ENCODE measurements at places on chromosomes 5 and 9.

- DNase-seq = no peak
Measured at GRCh38 chr5:125914471-125914870, 508.7 kb upstream of the GRAMD2B start.

- no peak for DNase-seq
Measured at GRCh38 chr5:66255714-66256113, 111.6 kb downstream of the SREK1 start.

DNA sequence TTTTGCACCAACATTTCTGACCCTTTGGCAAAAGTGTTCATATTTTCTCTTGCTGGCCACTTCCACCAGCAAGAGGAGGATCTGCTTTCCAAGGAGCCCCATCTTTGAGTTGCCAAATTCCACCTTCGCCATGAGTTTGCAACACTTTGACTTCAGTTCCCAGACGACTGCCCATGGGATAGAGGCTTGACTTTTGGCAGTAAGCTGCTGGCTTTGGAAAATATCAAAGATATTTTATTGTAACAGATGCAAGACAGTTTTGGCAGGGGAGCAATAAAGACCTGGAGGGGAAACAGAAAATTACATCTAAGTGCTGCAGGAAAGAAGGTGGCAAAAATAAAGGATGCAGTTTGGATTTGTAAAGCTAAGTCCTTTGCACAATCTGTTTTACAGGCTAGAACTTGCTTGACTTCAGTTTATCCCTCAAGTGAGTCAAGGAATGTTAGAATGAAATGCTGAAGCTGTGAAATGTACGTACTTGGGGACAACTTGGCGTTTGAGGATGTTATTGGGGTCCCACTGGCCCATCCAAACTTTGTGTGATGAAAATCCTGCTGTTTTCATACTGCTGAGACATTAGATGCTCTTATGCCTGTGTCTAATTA lies 232.9 kb downstream of the GOLPH3 start:
- no peak for DNase-seq

- DNase-seq = no peak
Measured at GRCh38 chr5:167511276-167511675, 780.2 kb upstream of the WWC1 start.

DNA sequence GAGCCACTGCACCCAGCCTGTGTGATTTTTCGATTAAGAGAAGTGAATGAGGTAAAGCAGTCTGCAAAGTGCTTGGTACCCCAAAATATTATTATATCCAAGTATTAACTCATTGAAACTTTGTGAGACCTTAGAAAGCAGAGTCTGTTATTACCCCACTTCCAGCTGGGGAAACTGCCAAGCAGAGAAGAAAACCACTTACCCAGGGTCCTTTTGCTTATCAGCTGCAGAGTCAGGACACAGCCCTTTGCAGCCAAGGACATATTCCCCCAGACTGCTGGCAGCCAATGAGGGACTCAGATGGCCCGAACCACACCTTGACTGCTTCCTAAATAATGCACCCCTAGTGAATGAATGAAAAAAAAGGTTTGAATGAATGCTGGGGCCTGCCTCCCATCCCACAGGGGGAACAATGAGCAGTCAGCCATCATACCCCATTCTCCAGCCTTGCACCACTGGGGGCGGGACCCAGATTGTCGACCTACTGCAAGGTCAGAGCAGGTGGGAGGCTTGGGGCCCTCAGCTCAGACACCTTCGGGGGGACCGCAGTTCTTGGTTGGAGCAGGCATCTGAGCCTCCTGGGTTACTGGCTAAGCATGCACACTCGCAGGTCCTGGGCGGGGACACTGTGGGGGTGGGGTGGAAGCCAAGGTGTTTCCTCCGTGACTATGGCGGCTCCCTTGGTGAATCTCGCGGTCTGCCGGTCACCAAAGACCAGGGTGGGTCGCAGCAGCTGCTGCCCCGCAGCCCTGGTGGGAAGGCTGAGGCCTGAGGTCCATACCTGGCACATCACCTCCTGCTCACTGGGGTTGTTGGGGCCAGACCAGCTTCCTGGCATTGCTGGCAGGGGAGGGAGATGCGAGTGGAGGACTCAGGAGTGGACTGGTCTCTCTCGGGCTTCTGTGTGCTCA lies 29.7 kb downstream of the PRRT1B start:
- no peak for DNase-seq

DNA sequence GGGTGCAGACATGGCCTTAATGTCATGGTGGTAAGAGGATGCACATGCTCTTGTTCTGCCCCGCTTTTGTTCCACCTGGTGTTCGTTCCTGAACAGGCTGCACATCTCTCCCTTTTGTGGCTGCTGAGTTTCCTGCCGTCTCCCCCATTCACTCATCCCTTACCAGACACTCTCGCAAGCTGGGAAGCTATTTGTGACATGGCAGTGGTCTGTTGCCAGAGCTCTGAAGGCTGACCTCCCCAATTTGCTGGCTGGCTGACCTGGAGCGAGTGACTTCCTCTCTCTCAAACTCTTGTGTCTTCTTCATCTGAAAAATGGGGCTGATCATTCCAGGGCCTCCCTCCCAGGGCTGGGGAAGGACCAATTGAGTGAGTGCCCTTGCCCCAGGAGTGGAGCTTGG lies 35.9 kb downstream of the HRH2 start:
- no peak for DNase-seq

DNA sequence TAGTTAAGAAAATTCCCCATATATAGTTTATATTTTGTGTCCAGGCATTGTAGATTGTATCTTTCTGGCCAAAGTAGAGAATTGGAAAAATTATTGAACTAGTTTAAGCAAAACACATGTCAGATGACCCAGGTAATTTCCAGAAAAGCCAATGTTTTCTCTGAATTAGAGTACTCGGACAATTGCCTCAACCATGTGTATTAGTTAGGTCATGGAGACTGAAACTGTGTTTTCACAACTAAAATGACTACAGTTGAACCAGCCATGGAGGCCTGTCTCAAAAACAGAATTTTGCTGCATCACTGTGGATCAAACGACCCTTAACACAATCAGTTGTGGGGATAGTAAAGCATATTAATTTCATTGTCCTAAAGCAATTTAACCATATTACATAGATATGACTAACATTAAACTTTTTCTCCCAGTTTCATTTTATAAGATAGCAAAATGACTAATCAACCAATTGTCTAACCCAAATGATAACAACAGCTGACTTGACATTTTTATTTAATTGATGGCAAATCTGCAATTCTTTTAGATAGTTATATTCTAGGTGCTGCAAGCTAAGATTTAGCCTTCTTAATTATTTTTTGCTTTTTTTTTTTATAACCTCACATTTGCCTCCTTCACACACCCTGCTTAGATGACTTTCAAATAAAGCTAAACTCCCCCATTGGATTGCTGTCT lies 39.2 kb upstream of the SPDL1 start:
- no peak for DNase-seq

DNA sequence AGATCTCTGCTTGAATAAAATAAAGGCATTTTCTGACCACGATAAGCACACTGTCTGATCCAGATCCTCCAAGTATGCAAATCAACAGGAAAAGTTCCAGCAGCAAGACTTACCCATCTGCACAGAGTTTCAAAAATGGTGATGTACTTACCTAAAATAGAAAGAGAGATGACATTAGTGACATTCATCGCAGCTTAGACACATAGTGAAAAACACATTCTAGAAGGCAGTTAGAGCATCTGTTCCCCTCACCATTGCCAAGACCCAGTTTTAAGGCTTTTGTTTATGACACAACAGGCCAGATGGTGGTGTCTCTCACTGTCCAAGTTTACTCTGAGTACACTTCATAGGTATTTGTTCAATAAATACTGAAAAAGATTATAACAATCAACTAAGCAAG lies 207.7 kb downstream of the PDE4D start:
- no peak for DNase-seq

GRCh38 chr9:1231998-1232919 lies 182.1 kb downstream of the DMRT2 start:
- DNase-seq = no peak
